ENCODE measurements at places on chromosomes 3 and 15.

GRCh38 chr3:46468753-46469600, 4.3 kb upstream of the LTF start:
- DNase-seq: no peak

- DNase-seq: no peak
Measured at GRCh38 chr3:88291486-88291885, 141.7 kb downstream of the C3orf38 start.

DNA sequence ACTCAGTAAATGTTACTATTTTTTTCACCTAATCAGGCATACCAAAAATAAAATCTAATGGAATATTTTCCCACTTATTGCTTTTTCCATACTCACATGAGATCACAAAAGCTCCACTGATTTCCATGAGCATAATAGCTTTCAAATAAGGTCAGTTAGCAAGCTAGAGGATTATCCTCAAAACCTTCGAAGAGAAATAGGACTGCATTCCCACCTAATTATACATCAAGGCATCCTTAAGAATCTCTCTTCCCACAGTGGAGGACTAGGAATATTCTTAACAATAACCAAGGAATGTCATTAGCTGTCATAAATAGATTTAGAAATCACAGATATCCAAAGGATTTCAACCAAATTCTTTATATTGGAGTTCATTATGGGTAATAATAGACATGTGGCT, 127.9 kb upstream of the STT3B start:
- no peak for DNase-seq

DNA sequence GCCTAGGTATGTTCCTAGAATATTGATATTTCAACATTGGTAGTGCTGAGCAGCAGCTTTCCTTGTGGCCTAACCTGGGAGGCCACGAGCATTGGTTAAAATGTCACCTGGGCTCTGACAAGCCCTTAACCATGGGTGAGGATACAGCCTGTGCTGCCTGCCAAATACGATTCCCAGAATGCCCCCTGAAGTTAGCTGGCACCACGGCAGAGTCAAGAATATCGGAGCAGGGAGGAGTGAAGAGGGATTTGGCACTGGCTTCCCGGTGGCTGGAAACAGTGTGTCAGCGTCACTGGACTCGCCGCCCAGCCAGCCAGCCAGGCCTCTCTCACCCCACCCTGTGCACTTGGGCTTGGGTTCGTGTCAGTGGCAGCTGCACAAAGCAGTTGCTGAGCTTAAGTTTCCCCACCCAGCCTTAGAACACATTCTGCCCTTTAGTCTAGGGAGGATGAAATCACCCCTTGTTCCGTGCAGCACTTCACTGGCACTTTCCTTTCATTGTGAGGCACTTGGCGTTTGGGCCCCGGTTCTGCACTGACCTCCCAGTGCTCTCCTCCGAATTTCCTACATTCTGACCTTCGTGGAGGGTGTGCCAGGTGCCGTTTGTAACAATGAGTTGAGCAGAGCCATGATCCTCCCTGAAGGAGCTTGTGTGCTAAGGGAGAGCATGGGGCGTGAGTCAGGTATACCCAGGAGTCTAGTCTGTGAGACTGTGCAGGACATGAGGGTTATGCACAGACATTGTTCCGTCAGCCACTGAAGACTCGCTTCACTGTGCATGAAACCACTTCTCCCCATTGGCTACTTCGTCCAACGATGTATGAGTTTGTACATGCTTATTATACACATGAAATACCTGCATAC, 152.8 kb upstream of the BHLHE40 start:
- DNase-seq: no peak

GRCh38 chr3:142866841-142867631, 21.8 kb downstream of the PCOLCE2 start:
- DNase-seq: no peak

Measured in activated T-cell treated with anti-CD3 and anti-CD28 coated beads for 4 hours (primary cell).